ENCODE measurements at places on chromosomes 12 and 14.

DNA sequence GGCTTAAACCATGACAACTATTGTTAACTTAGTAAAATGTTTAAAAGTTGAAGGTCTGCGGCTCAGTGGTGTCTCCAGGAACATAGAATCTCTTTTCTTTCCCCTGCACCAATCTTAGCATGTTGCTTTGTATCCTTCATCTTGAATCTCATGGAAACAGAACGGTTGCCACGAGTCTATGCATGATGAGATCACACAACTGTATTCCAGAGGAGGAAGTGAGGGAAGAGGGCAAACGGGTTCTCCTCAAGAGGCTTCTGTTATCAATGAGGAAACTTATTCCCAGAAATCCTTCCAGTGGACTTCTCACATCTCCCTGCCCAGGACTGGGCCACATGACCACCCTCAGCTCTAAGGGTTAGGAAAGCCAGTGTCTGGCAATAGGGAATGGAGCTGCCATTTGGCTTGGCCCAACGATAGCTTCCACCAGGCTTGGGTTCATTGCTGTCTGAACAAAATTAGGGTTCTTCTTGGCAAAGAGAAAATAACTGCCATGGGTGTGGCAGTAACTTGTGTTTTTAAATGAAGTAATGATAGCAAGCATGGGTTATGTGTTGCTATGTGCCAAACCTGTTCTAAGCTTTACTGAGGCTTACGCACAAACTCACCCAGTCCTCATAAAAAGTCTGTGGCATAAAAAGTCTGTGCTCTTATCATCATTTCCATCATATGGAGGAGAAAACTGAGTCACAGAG is 17.4 kb downstream of the PLXNC1 start:
- DNase-seq = no peak

DNA sequence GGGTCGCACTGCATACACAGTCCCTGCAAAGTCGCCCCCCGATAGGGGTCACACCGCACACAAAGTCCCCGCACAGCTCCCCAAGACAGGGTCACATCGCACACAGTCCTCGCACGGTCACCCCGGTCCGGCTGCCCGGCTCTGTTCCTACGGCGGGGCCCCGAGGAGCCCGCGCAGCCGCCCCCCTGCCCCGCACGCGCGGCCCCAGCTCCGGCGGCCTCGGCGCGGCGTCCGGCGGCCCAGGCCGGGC is 300 bp downstream of the SSH1 start:
- DNase-seq = no peak

- DNase-seq = no peak
These were observed 35.3 kb downstream of the PITPNM2 start for GRCh38 chr12:123115409-123116121.

DNA sequence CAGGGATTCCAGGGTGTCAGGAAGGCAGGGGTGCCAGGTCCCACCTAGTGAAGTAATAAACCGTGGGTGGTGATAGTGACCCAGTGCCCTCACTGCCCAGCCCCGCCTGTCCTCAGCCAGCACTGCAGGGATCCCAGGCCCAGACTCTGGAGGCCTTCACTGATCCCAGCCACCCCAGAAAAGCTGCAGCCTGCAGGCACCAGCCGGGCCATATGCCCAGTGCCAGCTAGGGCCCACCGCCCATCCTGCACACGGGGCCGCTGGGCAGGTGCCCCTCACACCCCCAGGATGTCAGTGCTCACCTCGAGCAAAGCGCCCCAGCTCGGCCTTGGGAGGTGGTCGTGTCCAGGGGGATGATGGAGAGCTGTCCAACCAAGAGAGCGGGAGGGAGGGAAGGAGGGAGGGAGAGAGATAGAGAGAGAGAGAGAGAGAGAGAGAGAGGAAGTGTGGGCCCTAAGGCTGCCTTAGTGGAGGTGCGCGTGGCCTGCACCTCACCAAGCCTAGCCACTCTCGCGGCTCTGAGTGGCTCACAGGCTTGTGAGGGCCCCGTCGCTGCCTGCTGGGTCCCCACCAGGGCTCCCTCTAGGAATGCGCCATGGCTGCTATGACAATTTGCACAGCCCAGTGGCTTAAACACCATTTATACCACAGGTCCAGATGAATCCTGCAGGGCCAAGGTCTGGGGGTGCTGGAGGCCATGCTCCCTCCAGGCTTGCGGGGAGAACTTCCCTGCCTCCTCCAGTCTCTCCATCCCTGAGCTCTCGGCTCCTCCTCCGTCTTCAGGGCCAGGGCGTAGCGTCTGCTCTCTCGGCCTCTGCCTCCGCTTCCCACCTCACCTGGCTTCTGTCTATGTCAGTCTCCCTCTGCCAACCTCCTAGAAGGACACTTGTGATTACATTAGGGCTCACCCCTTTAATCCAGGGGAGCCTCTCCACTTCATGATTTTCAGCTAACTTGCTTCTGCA is 401.0 kb downstream of the TMEM121 start:
- no peak for DNase-seq

GRCh38 chr14:45133683-45134050 is 614 bp downstream of the FKBP3 start:
- DNase-seq = no peak
